ENCODE measurements at places on chromosomes 11 and 22. TPM values are rescaled to one million over a fixed set of nuclear protein-coding genes. Genes with fewer than 3 reads are reported as not detected.

- H3K27ac ChIP-seq = no peak overlapping the region
- no peaks in the 10 kb centered on the region for H3K36me3 ChIP-seq
- H3K4me3 ChIP-seq = no peak overlapping the region
- no peaks in the 10 kb centered on the region for H3K27me3 ChIP-seq
- H3K4me1 ChIP-seq = no peaks in the 10 kb centered on the region
Observed at GRCh38 chr11:88384669-88385005, 47.1 kb upstream of the CTSC start.

- peak overlapping the region; percentile 43 for H3K27ac ChIP-seq
- no peaks in the 10 kb centered on the region for H3K27me3 ChIP-seq
- H3K4me1 ChIP-seq = peaks cover 32% of the 10 kb centered on the region
- no peaks in the 10 kb centered on the region for H3K36me3 ChIP-seq
- no peak for DNase-seq
Observed at GRCh38 chr11:1531449-1532013, 40.5 kb downstream of the DUSP8 start.

DNA sequence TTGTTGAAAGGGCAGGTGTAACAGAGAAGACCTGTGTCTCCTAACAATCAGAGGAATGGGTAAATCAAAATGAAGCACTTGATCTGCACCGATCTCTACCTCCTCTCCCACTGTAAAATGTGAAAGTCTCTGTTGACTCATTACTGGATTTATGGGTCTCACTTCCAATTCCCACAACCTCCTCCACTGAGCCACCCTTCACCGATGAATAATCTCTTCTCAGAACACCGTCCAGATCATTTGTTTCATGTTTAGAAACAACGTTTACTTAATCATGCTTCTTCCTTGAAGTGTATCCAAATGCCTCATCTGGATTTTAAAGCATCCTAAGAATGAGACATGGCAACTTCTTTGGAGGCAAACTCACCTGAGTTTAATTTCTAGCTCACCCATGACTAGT lies 643.6 kb downstream of the ETS1 start:
- H3K27ac ChIP-seq = no peak overlapping the region
- H3K4me3 ChIP-seq = no peak overlapping the region
- DNase-seq = no peak
- no peaks in the 10 kb centered on the region for H3K4me1 ChIP-seq
- H3K36me3 ChIP-seq = no peaks in the 10 kb centered on the region
- H3K27me3 ChIP-seq = no peaks in the 10 kb centered on the region

- H3K4me1 ChIP-seq = no peaks in the 10 kb centered on the region
- no peak within 1 kb of the TSS for H3K27ac ChIP-seq
- no peak for DNase-seq
- H3K27me3 ChIP-seq = no peaks in the 10 kb centered on the region
- H3K36me3 ChIP-seq = no peaks in the 10 kb centered on the region
- H3K4me3 ChIP-seq = no peak within 1 kb of the TSS
Observed at GRCh38 chr11:1036303-1036923, at the start of gene MUC6. TSS of gene MUC6 (minus strand) at chr11:1036718. CDS start at chr11:1036655, 63 bp downstream.

DNA sequence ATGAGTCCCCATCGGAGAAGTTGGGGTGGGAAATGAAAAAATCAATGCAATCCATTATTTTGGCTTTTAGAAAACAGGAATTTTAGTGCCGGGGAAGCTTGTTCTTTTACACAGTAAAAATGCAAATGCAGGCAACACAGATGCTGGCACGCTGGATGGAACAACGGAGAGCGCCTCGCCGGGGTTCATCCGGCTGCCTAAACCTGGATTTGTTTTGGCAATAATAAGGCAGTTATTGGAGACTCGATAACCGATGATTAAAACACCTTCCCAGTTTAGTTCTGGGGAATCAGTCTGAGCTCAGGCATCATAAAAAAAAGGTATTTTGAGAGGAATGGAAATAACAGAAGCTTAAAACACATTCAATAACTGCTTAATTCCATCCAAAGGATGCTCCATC lies 2.9 kb downstream of the DSCAML1 start:
- H3K4me1 ChIP-seq = peaks cover 20% of the 10 kb centered on the region
- no peaks in the 10 kb centered on the region for H3K36me3 ChIP-seq
- H3K27me3 ChIP-seq = peaks cover 88% of the 10 kb centered on the region
- DNase-seq = no peak
- no peak overlapping the region for H3K4me3 ChIP-seq

DNA sequence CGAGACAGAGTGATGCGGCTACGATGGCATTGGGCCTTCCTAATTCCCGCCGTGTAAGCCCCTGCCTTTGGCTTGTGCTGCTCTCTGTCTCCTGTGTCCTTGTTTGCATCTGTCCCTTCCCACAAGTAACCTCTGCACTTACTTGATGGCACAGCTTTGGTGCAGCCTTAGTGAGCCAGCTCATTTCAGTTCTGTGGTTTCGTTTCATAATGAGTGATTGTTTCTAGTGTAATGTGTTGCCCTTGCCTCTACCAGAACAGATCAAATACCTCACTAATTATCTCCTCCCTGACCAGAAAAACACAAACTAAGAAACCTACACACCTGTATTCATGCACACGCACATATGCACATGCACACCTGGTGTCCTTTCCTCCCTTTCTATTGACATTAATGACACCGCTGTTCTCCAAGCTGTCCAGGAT lies 58.8 kb downstream of the GRK3 start:
- H3K27ac ChIP-seq = peak overlapping the region; percentile 63
- H3K4me3 ChIP-seq = no peak overlapping the region
- H3K27me3 ChIP-seq = no peaks in the 10 kb centered on the region
- peaks cover 55% of the 10 kb centered on the region for H3K4me1 ChIP-seq

- DNase-seq = no peak
- H3K4me3 ChIP-seq = no peak overlapping the region
- H3K27me3 ChIP-seq = peaks cover 6% of the 10 kb centered on the region
Observed at GRCh38 chr11:130209128-130209932, 49.7 kb downstream of the ST14 start.

DNA sequence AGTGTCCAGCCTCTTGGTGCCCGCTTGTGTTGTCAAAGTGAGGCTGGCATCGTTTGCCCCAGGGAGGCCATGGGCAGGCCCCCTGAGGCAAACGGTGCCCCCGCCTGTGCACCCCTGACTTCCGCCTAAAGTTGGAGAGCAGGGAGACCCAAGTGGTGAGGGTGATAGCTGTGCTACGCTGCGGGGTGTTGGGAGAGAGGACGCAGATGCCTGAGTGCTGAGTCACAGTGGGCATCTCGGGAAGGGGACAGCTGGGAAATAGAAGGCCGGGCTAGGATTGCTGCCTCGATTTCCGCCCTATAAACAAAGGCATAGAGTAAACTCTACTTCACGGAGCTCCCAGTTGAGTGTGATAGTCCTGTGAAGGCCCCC lies 5.8 kb downstream of the GRIK4 start:
- no peak overlapping the region for H3K4me3 ChIP-seq
- DNase-seq = no peak
- H3K27me3 ChIP-seq = peaks cover 64% of the 10 kb centered on the region
- H3K27ac ChIP-seq = no peak overlapping the region

GRCh38 chr11:1642288-1643145 lies 12.9 kb downstream of the KRTAP5-5 start:
- H3K27ac ChIP-seq = no peak overlapping the region
- no peaks in the 10 kb centered on the region for H3K36me3 ChIP-seq
- DNase-seq = no peak

DNA sequence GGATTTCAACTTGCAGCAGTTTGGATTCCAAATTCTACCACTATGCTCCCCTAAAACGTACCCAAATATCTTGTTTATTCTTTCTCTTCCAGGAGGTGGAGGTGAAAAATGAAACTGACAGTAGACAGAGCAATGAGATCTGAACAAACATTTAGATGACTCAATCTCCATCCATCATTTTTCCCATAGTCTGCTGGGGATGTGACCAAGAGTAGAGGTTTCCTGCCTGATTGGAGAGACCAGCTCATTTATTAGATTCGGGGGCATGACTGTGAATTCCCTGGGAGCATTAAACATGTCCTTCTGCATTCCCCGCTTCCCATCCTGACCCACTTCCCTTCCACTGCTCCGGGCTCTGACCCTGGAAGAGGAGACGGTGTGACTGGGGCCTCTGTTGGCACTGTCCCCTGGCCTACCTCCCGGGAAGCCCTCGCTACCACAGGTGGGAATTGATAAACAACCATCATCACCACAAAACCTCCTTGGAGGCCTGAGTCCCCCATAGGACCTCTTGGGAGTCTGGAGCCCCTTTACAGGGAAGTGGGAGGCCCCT lies 20.3 kb downstream of the DKK3 start:
- no peaks in the 10 kb centered on the region for H3K4me1 ChIP-seq
- H3K36me3 ChIP-seq = no peaks in the 10 kb centered on the region
- no peak overlapping the region for H3K27ac ChIP-seq

DNA sequence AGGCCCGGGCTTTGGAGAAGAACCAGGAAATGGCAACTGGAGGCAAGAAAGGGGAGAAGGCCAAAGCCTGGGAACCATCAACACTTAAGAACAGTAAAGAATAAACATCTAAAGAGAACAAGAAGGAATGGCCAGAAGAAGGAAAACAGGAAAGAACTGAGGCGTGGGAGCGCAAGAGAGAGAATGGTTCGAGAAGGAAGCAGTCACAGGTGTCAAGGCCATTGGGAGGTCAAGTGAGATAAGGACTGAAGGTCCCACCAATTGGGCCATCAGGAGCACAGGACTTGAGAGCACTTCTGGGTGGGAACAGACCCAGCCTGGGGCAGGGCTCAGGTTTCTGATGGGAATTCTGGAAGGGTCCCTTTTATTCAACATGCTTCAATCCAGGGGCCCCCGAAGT lies 697 bp upstream of the SCGB1A1 start:
- H3K27me3 ChIP-seq = peaks cover 10% of the 10 kb centered on the region
- H3K4me3 ChIP-seq = no peak overlapping the region
- DNase-seq = no peak
- no peak overlapping the region for H3K27ac ChIP-seq

- H3K36me3 ChIP-seq = no peaks in the 10 kb centered on the region
- DNase-seq = no peak
- no peak overlapping the region for H3K27ac ChIP-seq
- no peaks in the 10 kb centered on the region for H3K27me3 ChIP-seq
- no peaks in the 10 kb centered on the region for H3K4me1 ChIP-seq
- H3K4me3 ChIP-seq = no peak overlapping the region
Observed at GRCh38 chr11:96655474-96655873, 265.7 kb downstream of the JRKL start.

DNA sequence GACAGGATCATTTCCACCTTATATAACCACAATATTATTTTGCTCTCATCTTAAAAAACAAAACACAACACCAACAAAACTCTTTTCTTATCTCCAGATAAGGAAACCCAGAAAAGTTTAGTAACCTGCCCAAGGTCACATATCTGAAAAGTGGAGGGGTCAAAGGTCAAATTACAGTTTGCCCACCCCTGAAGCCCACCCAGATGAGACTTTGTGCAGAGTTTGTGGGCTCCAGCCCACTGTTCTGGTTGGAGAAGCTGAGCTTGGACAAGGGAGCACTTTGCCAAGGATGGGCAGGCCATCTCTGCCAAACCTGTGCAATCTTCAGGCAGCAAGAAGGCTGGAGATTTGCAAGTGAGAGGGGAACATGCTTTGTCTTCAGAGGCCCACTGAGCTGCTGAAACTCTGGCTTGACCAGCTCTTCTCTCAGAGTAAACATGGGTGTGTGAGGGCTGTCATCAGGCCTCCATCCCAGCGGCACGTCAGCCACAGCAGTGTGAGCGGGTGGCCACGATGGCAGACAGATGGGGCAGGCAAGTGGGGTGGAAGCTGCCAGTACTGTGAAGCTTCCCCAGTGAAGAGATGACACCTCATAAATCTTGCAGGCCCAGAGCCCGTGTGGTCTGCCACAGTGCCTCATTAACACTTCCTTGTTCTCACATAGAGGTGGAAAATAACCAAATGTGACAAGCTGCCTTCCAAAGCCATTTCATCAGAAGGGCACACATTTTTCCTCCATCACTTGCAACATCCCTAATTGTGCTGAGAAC lies 111.8 kb downstream of the CCDC81 start:
- no peaks in the 10 kb centered on the region for H3K4me1 ChIP-seq
- DNase-seq = no peak
- peaks cover 5% of the 10 kb centered on the region for H3K27me3 ChIP-seq
- H3K36me3 ChIP-seq = no peaks in the 10 kb centered on the region

DNA sequence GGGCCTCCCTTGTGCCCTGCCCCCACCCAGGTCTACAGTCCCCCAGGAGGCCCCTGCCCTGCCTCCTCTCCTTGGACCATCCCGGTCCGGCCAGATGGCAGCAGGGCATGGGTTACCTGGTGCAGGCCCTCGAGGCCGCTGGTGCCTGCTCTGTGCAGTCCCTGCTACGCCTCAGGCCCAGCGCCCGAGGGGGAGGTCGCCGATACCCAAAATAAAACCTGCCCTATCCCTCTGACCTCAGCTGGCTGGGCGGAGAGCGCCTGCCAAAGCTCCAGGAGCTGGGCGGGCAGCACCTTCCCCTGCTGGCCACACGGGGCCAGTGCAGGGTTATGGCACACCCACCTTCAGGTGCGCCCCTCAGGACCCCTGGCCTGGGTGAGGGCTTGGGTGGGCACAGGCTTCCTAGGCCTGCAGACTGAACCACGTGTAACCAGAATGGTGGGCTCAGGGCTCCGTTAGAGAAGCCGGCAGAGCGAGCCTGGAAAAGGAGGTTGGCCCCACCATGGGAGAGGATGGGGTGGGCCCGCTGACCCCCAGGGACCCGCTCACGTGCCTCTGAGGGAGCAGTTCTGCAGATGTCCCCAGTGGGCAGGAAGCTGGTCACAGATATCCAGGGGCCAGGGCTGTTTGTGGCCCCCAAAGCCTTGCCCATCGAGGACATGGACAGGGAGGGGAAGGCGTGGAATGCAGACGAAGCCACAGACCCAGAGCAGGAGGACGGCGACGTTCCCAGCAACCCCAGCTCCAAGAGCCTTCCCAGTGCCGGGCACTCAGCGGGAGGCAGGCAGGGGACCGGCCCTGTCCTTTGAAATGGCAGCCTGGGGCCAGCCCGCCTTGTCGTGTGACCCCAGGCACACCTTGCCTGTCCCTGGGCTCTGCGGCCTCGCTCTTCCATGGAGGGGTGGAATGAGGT lies 1.7 kb upstream of the TNNT3 start:
- no peaks in the 10 kb centered on the region for H3K36me3 ChIP-seq
- peaks cover 23% of the 10 kb centered on the region for H3K27me3 ChIP-seq
- H3K4me3 ChIP-seq = no peak overlapping the region
- no peak overlapping the region for H3K27ac ChIP-seq

- DNase-seq = no peak
- no peak overlapping the region for H3K4me3 ChIP-seq
- H3K27ac ChIP-seq = no peak overlapping the region
- no peaks in the 10 kb centered on the region for H3K36me3 ChIP-seq
- H3K27me3 ChIP-seq = peaks cover 29% of the 10 kb centered on the region
- H3K4me1 ChIP-seq = no peaks in the 10 kb centered on the region
Observed at GRCh38 chr22:49693416-49693815, 134.3 kb downstream of the BRD1 start.

DBX1 gene
- not detected for polyA plus RNA-seq

OR4D11 gene
- not detected for polyA plus RNA-seq

ATP5MG gene
- polyA plus RNA-seq = 418 TPM

LRRN4CL gene
- polyA plus RNA-seq = not detected

OSM gene
- polyA plus RNA-seq = 1.1 TPM

NLRP6 gene
- polyA plus RNA-seq = 3.3 TPM

RIBC2 gene
- polyA plus RNA-seq = not detected

TRIM29 gene
- not detected for polyA plus RNA-seq
